Right kidney (tissue), 9 donors: ENCODE measurements at places on chromosomes 7 and 10.

GRCh38 chr10:52779541-52780390, 7.2 kb upstream of the MBL2 start:
- DNase-seq, result peak; percentile 41

DNA sequence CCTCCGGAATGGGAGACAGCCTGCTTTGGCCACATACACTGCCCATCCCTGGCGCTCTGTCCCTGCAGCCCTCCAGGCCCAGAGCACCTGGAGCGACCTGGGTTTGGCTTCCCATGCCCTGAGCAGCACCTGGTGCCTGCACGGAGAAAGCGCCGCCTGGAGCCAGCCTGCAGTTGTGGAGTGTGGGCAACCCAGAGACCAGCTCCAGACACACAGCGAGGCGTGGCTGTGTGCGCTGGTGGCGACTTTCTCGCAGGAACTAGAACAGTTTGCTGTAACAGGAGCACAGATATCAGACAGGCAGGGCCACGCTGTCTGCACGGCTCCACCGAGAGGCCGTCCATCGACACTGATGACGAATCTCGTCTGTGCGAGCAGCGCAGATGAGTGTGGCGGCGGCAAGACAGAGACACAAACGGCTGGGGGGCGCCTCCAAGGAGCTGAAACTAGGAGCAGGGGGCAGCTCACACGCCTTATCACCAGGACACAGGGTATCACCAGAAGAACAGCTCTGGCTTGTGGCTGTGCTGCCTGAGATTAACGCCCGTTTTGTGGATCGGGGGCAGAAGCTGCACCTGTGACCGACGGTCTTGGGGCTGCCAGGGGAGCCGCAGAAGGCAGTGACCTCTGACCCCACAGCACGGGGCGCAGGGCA, 275.3 kb downstream of the DNAJB6 start:
- DNase-seq, result no peak

GRCh38 chr10:31321396-31321941, 2.5 kb downstream of the ZEB1 start:
- peak; percentile 51 for DNase-seq

DNA sequence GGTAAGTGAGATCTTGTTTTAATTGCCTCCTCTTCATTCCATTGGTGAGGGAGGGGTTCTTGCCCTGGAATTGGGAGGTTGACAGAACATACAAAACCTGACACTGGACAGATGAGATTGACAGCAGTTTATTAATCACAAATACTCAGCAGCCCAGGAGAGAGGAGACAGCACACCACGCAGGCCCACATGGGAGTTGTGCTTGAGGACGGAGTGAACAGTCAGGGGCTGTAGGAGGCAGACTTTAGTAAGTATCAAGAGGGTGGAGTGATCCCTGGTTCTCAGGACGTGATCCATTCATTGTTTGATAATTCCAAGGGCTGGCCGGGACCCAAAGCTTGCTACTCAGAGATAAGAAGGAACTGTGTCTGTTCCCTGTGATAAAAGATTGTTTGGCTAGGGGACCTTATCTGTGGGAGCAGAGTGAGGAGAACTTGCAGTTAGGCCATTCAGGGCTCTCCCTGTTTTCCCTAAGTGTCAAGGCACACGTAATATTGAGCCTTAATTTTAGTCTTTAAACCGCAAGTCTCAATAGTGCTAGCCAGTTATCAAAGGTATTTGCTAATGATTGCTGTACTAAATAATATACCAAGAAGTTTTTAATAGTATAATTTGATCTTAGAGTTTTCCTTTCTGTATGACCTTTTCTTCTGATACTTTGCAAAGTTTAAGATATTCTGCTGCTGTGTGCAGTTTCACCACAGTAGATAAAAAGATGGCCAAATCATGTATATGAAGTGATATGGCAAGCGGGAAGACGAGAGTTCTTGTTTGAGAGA, 14.5 kb downstream of the CAPZA2 start:
- DNase-seq, result no peak

GRCh38 chr10:17880601-17881000, 71.1 kb upstream of the SLC39A12 start:
- no peak for DNase-seq

GRCh38 chr10:33781606-33782395, 447.3 kb upstream of the NRP1 start:
- no peak for DNase-seq

DNA sequence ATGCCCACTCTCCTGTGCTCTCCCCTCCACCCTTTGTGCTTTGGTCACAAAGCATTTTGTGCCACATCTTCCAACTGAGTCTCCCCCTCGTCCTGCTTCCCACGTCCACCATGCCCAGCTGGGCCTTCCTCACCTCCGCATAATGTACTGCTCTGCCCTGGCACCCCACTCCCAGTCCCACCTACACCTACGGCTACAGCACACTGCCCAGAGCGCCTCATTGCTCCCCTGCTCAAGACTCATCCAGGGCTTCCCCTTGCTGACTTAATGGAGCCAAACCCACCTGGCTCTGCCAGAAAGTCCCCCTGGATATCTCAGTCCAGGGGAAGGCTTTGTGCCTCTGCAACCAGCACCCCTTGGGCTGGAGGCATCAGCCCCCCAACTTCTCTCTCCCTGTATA, 299.2 kb upstream of the ZMIZ1 start:
- DNase-seq, result no peak

DNA sequence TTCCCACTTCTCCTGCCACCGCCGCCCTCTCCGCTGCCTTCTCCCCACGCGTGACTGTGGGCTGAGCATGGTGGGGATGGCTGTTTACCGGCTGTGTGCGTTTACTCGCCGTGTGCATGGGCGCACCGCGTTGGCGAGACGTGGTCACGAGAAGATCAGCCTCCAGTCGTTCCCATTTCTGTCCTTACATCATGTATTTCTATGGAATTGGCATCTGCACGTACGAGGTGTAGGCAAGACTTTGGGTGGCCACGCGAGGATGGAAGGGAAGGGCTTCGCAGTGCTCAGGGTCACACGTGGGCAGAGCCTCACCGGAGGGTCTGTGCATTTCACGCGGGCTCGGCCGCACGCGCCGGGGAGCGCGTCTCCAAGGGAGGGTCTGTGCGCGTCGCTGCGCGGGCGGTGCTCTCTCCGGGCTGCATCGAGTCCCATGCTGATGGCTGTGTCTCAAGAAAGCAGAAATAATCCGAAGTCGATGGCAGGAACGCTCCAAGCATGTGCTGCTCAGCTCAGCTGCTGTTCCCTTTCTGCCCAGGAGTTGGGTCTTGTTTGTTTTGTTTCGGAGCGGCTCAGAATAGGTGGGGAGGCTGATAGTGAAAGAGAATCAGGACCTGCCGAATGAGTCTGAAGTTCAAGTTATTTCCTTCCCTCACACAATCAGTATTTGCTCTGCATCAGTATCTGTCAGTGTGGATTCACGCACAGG, 973 bp downstream of the CAMK1D start:
- DNase-seq, result peak; percentile 78

DNA sequence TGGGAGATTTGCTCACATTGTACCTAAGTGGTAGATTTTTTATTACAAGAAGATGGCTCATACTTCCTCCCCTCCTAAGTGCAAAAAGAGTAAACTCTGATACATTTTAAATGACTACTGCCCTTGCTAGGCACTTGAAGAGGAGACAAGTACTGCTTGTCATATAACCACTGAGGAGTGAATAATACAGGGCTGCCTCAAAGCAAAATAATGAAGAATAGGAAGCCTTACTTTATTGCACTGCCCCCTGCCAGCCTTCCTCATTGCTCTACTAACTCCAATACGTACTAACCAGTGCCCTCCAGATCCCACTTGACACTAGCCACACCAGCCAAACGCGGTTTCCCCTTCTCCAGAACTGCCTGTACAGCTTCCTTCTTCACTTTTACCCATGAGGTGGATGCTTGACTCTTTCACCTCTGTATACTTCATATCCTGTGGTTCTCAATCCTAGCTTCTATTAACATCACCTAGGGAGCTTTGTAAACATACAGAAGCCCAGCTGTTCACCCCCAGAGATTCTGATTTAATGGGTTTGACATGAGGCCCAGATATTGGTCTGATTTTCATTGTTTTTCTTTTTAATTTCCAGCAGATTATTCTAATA, 11.7 kb upstream of the MTERF1 start:
- no peak for DNase-seq

DNA sequence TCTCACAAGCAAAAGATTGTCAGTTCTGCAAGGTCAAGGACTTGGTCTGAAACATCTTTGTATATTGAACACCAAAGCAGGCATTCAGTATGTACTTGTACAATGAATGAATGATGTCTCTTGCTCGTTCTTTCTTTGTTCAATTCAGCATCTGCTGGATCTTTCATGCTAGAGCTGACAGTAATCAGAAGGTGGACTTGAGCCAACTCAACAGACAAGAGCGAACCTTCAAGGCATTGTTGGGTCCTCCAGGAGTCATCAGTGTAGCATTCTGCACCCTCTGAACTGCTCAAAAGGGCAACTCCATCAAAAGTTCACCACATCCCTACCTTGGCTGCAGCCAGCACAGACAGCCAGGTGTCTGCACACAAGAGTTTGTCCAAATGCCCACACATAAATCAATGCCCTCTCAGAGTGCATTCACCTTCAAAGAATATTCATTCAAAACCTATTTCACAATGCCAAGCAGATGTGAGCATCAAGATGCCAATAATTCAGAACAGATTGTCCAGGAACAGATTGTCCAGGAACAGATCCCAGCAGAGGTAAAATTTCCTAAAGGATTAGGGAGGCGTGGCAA, 386.7 kb downstream of the CALN1 start:
- no peak for DNase-seq

GRCh38 chr10:103555325-103555649, 61.8 kb downstream of the NEURL1 start:
- DNase-seq, result no peak

- no peak for DNase-seq
These were observed 98.6 kb downstream of the GRK5 start for GRCh38 chr10:119305860-119306513.

DNA sequence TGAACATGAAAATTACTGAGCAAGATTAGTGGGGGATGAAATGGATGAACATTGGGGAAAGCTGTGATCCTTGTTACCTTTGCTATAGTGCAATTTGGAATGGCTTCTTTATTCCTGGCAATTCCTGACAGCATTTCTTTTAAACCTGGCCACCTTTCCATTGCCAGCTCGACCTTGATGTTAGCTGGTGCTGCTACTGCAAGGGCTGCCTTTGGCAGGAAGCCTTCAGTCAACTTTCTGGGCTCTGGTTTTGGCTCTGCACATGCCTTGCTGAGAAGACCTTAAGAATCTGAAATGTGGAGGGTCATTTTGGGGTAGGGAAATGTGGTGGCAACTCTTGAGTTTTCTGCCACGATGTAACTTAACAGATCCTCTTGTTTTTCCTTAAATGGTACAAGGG, 64.7 kb downstream of the KAT6B start:
- DNase-seq, result no peak
